ENCODE measurements at places on chromosomes 7 and 10. TPM values are rescaled to one million over a fixed set of nuclear protein-coding genes. Genes with fewer than 3 reads are reported as not detected.
A peak's percentile ranks its signal among the peaks of the same experiment; 100 is the strongest.

NKX1-2 gene
- not detected for total RNA-seq

ITGA8 gene
- not detected for total RNA-seq

SKIDA1 gene
- 0.45 TPM for total RNA-seq

ZNF487 gene
- 12.0 TPM for total RNA-seq

NXPH1 gene
- not detected for total RNA-seq

TMEM236 gene
- not detected for total RNA-seq

HMX2 gene
- not detected for total RNA-seq

C10orf53 gene
- not detected for total RNA-seq

CYP3A4 gene
- not detected for total RNA-seq

C7orf33 gene
- not detected for total RNA-seq

SPOCK2 gene
- total RNA-seq = 312 TPM

SPDYE5 gene
- 0.30 TPM for total RNA-seq

DNA sequence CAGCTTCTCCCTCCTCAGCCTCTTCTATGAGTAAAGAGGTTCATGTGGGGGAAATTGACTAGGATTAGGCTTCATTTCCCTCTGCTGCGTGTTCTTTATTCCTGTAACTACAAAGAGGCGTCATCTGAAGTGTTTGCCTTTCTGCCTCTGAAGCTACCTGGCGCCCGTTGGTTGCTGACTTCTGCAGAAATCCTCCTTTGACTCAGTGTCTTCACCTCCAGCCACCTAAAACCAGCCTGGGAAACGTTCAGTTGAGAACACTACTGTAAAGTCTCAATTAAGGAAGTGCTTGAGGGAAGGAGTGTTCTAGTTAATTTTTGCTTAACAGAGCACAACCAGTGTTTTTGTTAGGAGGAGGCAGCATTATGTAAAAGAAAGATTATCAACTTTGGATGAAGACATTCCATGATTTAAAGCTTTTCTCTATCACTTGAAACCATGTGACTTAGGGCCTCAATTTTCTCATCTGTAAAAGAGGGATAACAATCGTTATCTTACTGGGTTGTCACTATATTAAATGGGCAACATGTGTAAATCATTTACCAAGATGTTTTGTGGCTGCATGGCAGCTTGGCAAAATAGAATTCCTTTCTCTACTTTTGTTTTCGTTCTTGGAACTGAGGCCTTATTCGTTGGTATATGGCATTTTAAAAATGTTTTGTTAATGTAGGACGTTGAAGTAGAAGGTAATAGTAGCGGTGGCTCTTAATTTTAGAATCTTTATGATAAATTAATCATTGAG is 642.9 kb downstream of the SDK1 start:
- no peak for DNase-seq

GRCh38 chr7:38840736-38841460 is 68.1 kb downstream of the VPS41 start:
- no peak for DNase-seq

DNA sequence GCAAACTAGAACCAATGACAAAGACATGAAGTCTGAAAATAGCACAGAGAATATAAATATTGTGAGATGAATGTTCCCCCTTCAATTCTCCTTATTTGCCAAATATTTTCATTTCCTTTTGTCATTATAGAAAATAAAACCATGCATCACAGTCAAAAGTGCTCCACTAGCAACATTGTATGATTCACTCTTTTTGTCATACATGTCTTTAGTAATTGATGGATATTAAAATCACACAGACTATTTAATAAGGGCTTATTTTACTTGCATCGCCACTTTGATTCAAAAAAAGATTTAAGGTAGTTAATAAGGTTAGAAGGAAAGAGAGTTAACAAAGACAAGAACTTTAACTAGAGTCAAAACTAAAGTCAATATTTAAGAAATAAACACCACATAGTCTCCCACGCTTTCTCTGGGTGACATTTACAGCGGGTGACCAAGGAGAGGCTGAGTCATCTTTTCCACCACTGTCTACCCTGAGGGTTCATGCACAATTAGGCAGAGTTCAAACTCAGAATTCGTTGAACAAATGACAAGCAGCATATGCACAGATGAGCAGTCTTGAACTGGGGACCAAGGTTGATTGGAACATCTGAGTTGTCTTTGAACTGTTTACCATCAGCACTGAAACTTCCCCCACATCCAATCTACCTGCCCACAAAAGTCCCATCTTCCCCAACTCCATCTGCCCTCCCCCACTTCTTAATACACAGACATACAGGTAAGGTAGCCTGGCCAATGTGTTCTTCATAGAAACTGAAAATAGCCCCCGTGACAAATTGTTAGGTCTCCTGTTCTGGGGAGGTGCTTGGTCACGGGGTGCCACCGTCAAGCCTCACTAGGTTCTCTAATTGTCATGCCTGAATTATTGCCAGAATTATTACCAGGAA is 42.5 kb downstream of the C7orf25 start:
- peak; percentile 61 for DNase-seq

- no peak for DNase-seq
Measured at GRCh38 chr7:11505471-11505985, 326.5 kb downstream of the THSD7A start.

- DNase-seq = no peak
Measured at GRCh38 chr7:92698237-92698841, 108.1 kb upstream of the FAM133B start.

GRCh38 chr10:82396886-82397285 is 521.9 kb downstream of the NRG3 start:
- no peak for DNase-seq

DNA sequence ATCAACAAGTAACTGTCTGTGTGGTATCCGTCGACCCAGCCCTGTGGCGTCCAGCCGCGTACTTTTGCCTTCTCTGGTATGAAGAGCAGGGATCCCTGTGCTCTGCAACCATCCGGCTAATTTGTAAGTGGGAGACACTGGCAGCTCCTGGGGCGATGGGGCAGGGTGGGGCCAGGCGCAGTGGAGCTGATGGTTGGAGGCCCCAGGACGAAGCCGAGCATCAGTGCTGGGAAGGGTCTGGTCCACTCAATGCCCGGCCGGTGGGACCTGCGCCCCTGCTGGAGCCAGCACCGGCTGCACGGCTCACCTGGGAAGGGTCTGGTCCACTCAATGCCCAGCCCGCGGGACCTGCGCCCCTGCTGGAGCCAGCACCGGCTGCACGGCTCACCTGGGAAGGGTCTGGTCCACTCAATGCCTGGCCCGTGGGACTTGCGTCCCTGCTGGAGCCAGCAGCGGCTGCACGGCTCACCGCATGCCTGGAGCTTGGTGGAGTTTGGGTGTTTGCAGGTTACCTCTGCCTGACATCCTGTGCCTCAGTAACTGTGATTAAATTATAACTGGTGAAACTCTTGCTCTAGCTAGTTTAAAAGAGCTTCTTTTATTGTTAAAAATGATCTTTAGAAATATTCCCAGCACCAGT is 96.1 kb downstream of the NKX6-2 start:
- no peak for DNase-seq

- no peak for DNase-seq
Measured at GRCh38 chr7:132464740-132465139, 111.5 kb downstream of the PLXNA4 start.

GRCh38 chr10:12027539-12027938 is 15.1 kb downstream of the UPF2 start:
- DNase-seq = no peak

- no peak for DNase-seq
Measured at GRCh38 chr10:30092151-30092790, 32.9 kb upstream of the JCAD start.

GRCh38 chr10:36880898-36881297 is 244.5 kb upstream of the ANKRD30A start:
- DNase-seq = no peak

GRCh38 chr7:110007320-110008063 is 1083.4 kb upstream of the LRRN3 start:
- no peak for DNase-seq

- DNase-seq = no peak
Measured at GRCh38 chr7:121138262-121138933, 149.9 kb downstream of the CPED1 start.

Data from naive thymus-derived CD4-positive, alpha-beta T cell (primary cell).